Neural crest cell (in vitro differentiated cells): ENCODE measurements at places on chromosomes 16 and 17. TPM values are rescaled to one million over a fixed set of nuclear protein-coding genes. Genes with fewer than 3 reads are reported as not detected.
A peak's percentile ranks its signal among the peaks of the same experiment; 100 is the strongest.

- H3K27ac ChIP-seq: no peak within 1 kb of the TSS
- peak within 1 kb of the TSS; percentile 81 for H3K4me3 ChIP-seq
- peaks cover 27% of the 10 kb centered on the region for H3K4me1 ChIP-seq
- no peaks in the 10 kb centered on the region for H3K36me3 ChIP-seq
- peaks cover 53% of the 10 kb centered on the region for H3K27me3 ChIP-seq
- peak; percentile 28 for DNase-seq
Observed at GRCh38 chr17:42760652-42761581, at the start of gene RAMP2. Gene RAMP2, plus strand, starts transcription at chr17:42761227. Its CDS starts 35 bp downstream, at chr17:42761262.

GRCh38 chr16:85717393-85718152 is 28.8 kb upstream of the GINS2 start:
- peaks cover 13% of the 10 kb centered on the region for H3K27me3 ChIP-seq
- no peak overlapping the region for H3K27ac ChIP-seq
- peak; percentile 87 for DNase-seq
- peaks cover 3% of the 10 kb centered on the region for H3K36me3 ChIP-seq

DNA sequence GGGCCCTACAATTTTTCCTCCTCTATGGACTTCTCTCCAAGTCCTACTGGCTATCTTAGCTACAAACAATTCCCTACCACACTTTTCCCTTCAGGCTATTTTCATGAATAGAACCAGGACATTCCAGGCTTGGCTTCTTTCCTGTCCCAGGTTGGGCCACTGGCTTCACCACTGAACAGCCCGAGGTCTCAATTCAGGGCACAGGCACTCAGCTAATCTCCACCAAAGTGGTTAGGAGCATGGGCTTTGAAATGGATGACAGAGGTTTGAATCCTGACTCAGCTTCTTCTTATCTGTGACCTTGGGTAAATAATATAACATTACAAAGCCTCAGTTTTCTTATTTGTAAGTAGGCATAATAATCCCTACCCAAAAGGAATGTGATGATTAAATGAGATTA is 50.9 kb upstream of the ZNF629 start:
- peaks cover 4% of the 10 kb centered on the region for H3K36me3 ChIP-seq
- no peak overlapping the region for H3K4me3 ChIP-seq
- H3K4me1 ChIP-seq: no peaks in the 10 kb centered on the region
- no peak for DNase-seq

DNA sequence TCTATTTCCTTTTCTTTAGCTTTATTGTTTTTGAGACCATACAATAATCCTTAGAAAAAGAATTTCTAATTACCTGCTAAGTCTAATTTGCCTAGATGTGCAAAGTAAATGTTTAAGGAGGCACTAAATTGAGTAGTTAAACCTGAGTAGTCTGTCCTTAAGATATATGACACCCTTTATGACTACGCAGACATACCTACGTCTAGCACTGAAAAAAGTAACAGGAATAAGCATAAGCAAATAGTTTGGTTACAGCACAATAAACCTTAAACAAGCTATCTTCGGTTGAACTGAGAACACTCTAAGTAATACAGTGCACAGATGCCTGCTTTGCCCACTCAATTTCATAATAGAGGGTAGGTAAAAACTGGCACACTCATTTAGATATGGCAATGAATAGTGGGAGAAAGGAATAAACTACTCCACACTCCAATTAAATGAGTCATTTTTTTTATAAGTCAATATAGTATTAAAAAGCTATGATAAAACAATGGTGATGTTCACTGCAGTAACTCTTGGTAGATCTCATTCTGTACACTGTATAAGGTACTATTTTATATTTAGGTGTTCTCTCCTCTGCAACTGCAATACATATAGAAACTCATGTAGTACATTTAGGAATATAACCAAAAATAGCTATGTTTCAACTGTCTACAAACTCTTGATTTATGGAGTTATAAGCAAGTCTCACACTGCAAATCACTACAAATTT is 19.7 kb upstream of the INTS2 start:
- H3K4me3 ChIP-seq: no peak overlapping the region
- H3K27ac ChIP-seq: no peak overlapping the region
- peaks cover 4% of the 10 kb centered on the region for H3K36me3 ChIP-seq

Gene KRT32
- total RNA-seq: not detected in 2 replicates

DNA sequence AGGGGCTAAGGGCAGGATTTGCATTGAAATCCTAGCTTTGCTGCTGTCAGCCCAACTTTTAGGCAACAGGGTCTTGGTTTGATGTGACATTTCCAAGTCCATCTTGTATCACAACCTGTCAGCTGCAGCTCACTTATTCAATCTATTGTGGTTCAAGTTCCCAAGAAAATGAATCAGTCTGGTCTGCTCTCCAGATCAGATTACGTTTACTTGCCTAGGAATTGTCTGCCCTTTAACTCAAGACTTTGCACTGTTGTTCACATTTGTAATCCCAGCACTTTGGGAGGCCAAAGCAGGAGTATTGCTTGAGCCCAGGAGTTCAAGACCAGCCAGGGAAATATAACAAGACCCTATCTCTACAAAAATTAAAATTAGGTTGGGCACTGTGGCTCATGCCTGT is 10.0 kb downstream of the STX4 start:
- H3K27me3 ChIP-seq: no peaks in the 10 kb centered on the region
- no peak overlapping the region for H3K27ac ChIP-seq
- H3K4me1 ChIP-seq: no peaks in the 10 kb centered on the region
- H3K4me3 ChIP-seq: no peak overlapping the region
- DNase-seq: no peak
- H3K36me3 ChIP-seq: no peaks in the 10 kb centered on the region

Gene PRCD
- total RNA-seq: 0.41 and 0.75 TPM in 2 replicates

Gene XYLT1
- 14.3 and 15.0 TPM in 2 replicates for total RNA-seq

DNA sequence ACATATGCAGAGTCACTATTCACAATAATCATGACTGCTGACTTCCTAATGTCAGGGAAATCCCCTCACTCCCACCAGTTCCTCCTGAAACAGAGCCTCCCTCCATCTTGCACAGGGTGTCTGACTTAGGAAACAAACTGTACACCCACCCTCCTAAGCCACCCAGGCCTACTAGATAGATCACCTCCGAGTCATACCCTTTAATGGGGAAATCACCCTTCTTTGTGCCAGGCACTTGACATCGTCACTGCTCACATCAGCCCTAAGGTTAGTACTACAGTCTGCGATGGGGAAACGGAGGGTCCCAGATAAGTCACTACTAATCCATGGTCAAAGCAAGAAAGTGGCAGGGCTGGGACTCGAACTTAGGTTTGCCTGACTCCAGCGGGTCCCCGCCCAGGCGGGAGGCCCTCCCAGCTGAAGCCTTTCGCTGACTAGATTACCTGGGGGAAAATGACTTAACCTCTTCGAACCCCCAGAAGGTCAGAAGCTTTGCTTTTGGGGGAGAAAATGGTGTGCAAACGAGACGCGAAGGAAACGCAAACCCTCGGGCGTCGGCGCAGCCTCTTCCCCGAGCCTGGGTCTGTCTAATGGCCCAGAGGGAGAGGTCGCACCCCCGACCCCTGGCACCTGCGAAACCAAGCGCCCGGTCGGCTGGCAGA is 3.4 kb upstream of the MLLT6 start:
- no peak overlapping the region for H3K27ac ChIP-seq
- peaks cover 44% of the 10 kb centered on the region for H3K4me1 ChIP-seq
- peaks cover 72% of the 10 kb centered on the region for H3K27me3 ChIP-seq
- no peak for DNase-seq
- peak overlapping the region; percentile 86 for H3K4me3 ChIP-seq

GRCh38 chr16:20822521-20823325 is 16.4 kb downstream of the REXO5 start:
- no peak overlapping the region for H3K4me3 ChIP-seq
- no peak overlapping the region for H3K27ac ChIP-seq
- no peak for DNase-seq
- peaks cover 2% of the 10 kb centered on the region for H3K36me3 ChIP-seq
- H3K4me1 ChIP-seq: no peaks in the 10 kb centered on the region
- H3K27me3 ChIP-seq: no peaks in the 10 kb centered on the region
